Motor neuron (in vitro differentiated cells): ENCODE measurements at places on chromosomes 3 and 15. TPM values are rescaled to one million over a fixed set of nuclear protein-coding genes. Genes with fewer than 3 reads are reported as not detected.

The PARP3 gene
- 5.2 and 6.8 TPM in 2 replicates for total RNA-seq

DNA sequence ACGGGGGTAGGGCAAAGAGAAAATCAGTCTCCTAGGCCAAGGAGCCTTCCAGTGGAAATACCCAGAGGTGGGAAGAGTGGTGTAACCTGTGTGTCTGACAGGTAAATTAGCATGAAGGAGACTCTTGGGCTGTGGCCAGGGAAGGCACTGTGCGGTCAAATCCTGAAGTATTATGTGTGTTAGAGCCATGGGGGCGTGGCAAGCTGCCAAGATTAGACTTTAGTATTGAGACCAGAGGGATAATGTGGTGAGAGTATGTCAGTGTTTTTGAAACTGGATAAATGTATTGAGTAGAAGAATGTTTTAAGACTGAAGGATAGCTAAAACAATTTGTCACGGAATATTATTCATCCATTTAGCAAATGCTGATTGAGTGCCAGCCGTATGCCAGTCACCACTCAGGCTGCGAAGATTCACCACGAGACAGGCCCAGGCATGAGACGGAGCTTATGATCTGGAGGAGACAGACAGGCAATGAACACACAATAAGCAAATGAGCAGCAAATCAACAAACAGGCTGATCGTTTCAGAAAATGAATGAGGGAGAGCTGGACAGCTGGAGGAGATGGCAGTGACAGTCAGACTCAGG, 445.9 kb downstream of the MCTP2 start:
- ATAC-seq, result no peak

GRCh38 chr3:117114517-117115265, 405.1 kb downstream of the TUSC7 start:
- no peak for ATAC-seq

The PAK6 gene
- total RNA-seq, result 3.7 and 6.1 TPM in 2 replicates

GRCh38 chr15:41233367-41233771, 2.3 kb downstream of the CHP1 start:
- ATAC-seq, result no peak

GRCh38 chr3:114293838-114294535, at the start of gene TIGIT:
TIGIT (plus strand) TSS chr3:114294028; CDS start chr3:114294062, 34 bp downstream.
- ATAC-seq, result no peak

The MUC13 gene
- total RNA-seq, result 0.24 and 0.34 TPM in 2 replicates

DNA sequence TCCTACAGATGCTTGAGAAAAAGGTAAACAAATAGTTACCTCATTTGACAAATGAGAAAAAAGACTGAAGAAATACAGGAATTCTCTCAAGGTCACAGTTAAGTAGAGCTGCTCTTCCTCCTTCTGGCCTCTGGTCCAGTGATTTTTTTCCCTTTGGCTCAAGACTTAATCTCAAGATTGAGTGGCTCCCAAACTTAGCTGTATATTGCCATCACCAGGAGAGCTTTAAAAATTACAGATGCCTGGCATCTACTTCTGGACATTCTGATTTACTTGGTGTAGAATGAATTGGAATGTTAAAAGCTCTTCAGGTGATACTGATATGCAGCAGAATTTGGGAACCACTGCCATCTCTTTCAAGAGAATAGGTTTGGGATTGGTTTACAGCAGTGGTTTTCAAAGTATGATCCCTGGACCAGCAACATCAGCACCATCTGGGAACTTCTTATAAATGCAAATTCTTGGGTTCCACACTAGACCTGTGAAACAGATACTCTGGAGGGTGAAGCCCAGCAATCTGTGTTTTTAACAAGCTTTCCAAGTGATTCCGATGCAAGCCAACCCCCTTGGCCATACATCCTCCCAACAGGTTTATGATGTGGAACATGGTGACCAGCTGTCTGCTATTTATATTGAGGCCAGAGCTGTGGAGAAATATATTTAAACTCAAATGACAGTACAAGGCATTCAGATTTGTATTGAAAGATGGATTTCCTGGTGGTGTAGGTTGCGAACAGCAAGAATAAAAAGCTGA, 333.0 kb upstream of the RARB start:
- ATAC-seq, result no peak

- peak; percentile 32 for ATAC-seq
Observed at GRCh38 chr3:194079702-194080172, 56.2 kb upstream of the HES1 start.

DNA sequence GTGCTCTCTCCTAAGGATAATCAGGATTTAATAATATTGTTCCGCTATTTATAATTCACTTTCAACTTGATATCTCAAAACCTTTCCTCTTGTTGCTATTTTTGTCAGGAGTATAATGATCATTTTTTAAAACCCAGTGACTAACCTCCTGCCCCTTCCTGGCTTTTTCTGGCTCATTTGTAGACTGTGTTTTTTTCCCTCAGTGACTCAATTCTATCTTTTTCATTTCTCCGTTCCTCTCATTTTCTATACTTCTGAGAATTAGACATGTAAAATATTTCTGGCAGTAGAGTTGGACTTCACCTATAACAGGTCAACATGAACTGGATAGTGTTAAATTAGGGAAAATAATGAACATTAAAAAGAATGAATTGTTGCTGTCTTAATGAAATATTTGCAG, 490.7 kb downstream of the EDEM1 start:
- no peak for ATAC-seq

The IQCH gene
- total RNA-seq, result 5.0 and 5.7 TPM in 2 replicates

DNA sequence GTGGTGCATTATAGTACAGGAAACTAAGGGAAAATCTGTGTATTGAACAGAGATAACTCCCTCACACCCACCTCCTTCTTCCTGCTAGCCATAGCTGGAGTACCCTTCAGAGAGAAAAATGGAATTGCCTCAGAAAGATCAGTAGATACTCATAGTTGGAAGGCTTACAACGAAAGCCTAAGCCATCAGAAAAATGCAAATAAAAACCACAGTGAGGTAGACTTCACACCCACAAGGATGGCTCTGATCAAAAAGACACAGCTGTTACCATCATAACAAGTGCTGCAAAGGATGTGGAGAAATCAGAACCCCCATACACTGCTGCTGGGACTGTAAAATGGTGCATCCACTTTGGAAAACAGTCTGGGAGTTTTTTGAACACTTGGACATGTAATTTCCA, 7.4 kb upstream of the DLG1 start:
- ATAC-seq, result peak; percentile 14

The LPP gene
- total RNA-seq, result 5.9 and 9.2 TPM in 2 replicates

DNA sequence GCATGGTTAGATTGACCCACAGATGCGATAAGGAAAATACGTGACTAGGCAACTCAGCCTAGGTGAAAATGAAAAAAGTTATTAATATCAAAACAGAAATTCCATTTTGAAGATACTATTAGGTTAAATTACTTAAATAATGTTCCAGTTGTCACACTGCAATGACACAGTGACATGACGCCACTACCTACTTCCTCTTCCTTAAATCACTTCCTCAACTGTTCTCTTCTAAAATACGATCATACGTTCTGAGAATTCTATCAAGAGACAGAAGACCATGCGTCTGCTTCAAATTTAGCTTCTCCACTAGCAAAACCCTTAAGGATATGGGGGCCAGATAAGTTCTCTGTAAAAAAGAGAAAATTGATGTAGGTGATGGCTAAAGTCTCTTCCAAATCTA, 18.2 kb downstream of the CMTM6 start:
- ATAC-seq, result no peak

- ATAC-seq, result no peak
Observed at GRCh38 chr3:58329150-58329921, 3.4 kb upstream of the PXK start.

DNA sequence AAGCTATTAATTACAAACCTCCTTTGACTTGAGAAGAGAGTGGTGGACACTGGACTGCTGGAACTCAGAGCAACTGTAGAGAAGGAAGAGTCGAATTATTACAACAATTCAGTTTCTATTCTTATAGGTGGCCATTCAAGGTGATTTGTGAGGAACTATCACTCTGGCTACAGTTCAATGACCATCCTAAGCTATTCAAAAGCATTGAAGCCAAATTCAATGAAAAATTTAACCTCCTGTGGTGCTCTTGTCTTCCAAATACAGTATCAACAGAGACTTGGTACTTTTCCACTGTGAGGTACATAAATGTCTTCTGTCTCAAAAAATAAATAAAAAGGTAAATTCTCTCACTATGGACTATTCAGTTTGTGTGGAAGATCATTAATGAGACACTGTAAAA, 513.3 kb upstream of the SEMA6D start:
- no peak for ATAC-seq

DNA sequence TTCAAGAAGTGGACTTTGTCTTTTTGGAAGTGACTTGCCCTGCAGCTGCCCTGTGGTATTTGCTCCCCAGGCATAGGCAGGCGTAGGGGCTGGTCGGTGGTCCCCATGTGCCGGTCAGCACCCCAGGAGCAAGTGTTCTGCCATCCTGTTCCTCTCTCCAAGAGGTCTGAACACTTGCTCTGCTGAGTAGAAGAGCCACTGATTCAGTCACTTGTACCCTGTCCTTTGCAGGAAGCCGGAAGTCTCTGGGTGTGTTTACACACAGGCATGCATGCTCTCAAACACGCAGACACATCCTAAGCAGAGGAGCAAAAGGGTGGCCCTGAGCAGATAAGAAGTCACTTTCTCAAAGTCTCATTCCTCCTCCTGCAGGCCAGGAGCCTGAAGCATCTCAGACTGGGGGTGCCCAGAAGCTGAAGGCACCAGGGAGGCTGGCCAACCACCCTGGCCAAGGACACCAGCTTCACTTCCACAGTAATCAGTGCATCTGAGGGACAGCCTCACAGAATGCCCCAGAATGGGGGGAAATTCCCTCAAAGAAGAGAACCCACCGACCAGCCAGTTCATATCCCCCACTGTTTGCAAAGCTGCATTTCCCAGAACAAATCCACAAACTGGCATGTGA, 88.7 kb upstream of the POMGNT2 start:
- ATAC-seq, result peak; percentile 78

DNA sequence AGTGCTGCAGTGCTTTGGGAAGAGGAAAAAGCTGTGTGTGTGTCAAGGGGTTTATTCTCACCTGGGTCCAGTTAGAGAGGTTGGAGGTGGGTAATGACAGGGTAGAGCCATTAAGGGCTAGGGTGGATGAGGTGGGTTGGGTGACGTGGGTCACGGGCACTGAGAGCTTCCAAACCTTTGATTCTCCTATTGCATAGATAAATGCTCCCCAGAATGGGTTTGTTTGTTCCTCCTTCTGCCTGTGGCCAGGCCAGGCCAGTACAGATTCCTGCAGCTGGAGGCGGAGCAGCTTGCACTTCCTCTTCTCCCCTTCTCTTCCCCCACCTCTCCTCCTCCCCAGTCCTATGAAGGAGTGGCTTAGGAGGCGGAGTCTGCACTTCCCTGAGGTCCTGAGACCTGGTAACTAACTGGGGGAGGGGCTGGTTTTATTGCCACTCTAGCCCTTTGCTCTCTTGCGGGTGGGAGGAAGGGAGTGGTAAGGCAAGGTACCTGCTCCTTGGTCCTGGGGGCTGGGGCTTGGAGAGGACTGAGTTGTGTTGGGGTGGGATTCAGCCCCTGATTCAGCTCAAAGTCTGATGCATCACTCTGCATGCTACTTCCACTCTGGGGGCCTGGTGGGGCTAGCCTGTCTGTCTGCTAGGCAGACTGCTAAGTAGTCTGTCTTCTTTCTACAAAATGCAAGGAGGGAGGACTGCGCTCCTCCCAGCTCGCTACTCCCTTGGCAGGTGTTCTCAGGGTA, 3.5 kb downstream of the SPINT1 start:
- peak; percentile 67 for ATAC-seq

The PLA2G4F gene
- 0.56 and 1.8 TPM in 2 replicates for total RNA-seq

DNA sequence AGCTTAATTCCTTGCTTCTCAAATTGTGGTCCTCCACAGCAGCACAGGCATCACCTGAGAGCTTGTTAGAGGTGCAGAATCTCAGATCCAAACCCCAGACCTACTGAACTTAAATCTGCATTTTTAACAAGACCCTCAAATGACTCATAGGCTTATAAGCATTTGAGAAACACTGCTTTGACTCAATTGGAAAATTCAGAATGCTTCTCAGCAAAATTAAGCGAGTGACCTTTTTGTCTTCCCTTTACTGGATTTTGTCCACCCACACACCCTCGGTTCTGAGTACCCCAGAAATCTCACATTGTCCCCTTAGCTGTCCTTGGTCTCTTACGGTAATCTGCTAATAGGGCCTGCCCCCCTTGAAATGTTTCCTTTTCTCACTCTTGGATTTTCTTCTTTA, 17.9 kb downstream of the CD80 start:
- no peak for ATAC-seq

GRCh38 chr3:30180310-30181177, 425.9 kb upstream of the TGFBR2 start:
- ATAC-seq, result no peak
